ENCODE measurements at places on chromosomes 7 and 10.

GRCh38 chr7:38833329-38833728, 75.7 kb downstream of the VPS41 start:
- DNase-seq: no peak

DNA sequence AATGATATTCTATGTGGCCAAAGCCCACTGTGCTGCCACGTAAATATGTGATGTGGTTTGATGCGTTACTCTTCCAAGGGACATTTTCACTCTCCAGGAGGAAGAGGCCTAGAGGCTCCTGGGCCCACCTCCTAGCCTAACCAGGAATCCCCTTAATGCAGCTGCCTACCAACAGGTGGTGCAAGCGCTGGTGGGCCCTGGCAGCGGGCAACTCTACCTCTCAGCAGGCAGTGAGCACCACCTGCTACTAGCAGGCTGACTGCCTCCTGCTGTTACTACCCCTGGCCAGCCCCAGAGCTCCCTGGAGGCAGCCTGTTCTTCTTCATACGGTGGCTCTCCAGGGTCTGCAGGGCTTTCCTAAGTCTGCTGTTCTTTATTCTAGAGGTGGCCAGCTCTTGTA, 62.8 kb downstream of the CDH23 start:
- DNase-seq: no peak

- no peak for DNase-seq
Observed at GRCh38 chr7:128790315-128791041, 1.3 kb upstream of the CCDC136 start.

- DNase-seq: no peak
Observed at GRCh38 chr7:21142081-21142480, 285.8 kb upstream of the SP4 start.

DNA sequence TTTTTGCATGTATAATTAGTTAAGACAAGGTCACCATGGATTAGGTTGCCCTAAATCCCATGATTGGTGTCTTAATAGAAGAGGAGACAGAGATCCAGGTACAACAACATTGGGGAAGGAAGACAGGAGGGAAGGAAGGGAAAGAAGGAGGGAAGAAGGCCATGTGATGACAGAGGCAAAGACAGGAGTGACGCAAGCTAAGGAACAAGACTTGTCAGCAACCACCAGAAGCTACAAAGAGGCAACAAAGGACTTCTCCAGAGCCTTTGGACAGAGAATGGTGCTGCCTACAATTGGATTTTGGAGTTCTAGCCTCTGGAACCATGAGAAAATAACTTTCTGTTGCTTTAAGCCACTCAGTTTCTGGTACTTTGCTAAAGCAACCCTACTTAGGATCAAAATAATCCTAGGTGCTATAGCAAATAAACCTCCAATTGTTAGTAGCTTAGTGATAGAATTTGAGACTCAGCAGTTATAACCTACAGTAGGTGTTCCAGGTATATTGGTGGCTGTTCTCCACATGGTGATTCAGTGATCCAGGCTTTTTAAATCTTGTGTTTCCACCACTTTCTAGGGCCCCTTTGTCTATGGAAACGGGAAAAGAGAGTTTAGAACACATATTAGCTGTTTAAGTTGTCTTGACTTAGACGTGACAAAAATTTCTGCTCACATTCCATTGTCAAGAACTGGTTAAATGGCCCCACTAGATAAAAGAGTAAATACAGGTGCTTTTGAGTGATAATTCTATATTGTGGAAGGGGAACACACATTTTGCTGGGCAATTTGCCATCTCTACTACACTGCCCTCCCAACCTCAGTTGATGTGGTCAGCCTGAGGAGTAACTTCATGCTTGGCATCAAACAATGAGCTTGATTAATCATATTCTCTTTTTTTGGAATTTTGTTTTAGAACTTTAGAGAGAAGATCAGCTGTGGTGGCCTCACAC, 70.5 kb upstream of the SP4 start:
- DNase-seq: no peak
